ENCODE measurements at places on chromosomes 6 and 20. TPM values are rescaled to one million over a fixed set of nuclear protein-coding genes. Genes with fewer than 3 reads are reported as not detected.

DNA sequence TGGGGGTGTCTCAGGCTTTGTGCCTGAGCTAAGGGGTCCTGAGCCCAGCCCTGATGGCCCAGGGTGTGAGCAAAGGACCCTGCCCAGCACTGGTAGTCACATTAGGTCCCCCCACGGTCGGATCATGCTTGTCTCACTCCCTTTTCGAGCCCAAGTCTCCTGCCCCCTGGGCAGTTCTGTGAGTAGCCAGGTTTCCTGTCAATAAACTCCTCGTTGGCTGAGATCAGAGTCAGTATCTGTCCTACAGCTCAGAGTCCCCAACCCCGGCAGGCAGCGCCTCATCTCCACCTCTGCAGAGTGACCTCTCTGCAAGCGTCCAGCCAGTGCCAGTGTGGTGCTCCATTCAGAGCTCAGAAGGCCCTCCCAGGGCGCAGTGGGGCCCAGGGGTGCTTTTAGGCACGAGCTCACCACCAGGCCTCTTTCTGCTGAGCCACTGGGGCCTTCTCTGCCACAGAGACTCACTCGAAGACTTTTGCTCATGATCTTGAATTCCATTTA lies 93.7 kb upstream of the PMEPA1 start:
- DNase-seq, result peak; percentile 59
- H3K27ac ChIP-seq, result no peak overlapping the region
- H3K36me3 ChIP-seq, result no peaks in the 10 kb centered on the region
- no peak overlapping the region for H3K4me3 ChIP-seq
- no peaks in the 10 kb centered on the region for H3K4me1 ChIP-seq
- H3K27me3 ChIP-seq, result no peaks in the 10 kb centered on the region

GSTA3 gene
- not detected for total RNA-seq

GRCh38 chr6:14462566-14462965 lies 345.0 kb downstream of the CD83 start:
- H3K27me3 ChIP-seq, result no peaks in the 10 kb centered on the region
- DNase-seq, result no peak
- no peaks in the 10 kb centered on the region for H3K36me3 ChIP-seq
- no peak overlapping the region for H3K4me3 ChIP-seq
- no peak overlapping the region for H3K27ac ChIP-seq

GRCh38 chr20:49631856-49632418 lies 64.0 kb upstream of the PTGIS start:
- no peak for DNase-seq
- no peaks in the 10 kb centered on the region for H3K27me3 ChIP-seq
- H3K4me1 ChIP-seq, result no peaks in the 10 kb centered on the region
- no peak overlapping the region for H3K4me3 ChIP-seq

DNA sequence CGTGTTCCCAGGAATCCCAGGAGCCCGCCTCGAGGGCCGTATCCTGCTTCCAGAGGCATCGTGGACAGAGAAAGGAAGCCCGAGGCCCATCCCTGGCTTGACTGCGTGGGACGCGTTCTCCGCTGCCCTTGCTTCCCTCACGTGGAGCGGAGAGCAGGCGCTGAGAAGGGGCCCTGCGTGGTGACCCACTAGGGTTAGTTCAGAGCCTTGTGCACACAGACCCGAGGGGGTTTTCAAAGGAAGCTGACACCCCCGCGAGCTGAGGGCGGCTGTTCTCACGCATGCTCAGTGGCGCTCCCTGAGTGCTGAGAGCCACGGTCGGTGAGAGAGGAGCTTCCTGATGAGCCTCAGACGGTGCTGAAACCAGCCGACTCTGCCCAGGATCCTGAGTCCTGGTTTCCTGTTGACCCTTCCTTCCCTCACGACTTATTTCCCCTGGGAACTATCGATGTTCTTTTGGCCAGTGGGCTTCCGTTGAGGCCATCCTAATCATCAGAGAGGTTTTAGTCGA lies 28.9 kb upstream of the CCR6 start:
- H3K27ac ChIP-seq, result no peak overlapping the region
- H3K4me1 ChIP-seq, result no peaks in the 10 kb centered on the region
- H3K27me3 ChIP-seq, result no peaks in the 10 kb centered on the region
- DNase-seq, result no peak
- H3K36me3 ChIP-seq, result no peaks in the 10 kb centered on the region
- no peak overlapping the region for H3K4me3 ChIP-seq

DNA sequence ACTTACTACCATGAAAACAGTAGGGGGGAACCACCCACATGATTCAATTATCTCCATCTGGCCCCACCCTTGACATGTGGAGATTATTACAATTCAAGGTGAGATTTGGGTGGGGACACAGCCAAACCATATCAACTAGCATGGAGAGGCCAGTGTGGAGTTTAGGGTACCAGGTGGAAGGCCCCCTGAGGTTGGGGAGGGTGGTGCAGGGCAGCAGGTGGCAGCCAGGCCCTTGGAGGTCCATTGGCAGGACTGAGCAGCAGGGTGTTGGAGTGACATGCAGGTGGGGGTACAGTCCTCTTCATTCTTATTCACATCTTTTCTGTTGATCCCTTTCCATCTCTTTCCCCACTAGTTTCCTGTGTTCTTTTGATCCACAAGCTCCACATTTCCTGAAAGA lies 42.9 kb downstream of the PHACTR3 start:
- H3K27me3 ChIP-seq, result peaks cover 3% of the 10 kb centered on the region
- no peak overlapping the region for H3K27ac ChIP-seq
- H3K4me3 ChIP-seq, result no peak overlapping the region
- no peaks in the 10 kb centered on the region for H3K4me1 ChIP-seq

DNA sequence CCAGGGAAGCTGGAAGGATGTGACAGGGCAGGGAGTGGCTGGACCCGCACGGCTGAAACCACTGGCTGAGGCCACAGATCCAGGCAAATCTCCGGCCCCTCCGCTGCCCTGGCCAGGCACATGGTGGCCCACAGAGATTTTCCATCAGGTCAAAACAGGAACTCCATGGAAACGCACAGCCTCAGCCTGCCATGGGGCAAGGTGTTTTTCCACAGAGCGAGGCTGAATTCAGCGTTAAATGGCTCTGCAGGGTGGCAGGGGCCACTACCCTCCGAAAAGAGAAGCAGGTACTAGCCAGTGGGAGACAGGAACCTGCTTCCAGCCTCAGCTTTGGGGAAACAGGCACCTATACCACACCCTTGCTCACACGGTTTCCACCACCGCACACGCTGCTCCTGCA lies 53.1 kb downstream of the PREX1 start:
- H3K4me1 ChIP-seq, result no peaks in the 10 kb centered on the region
- no peaks in the 10 kb centered on the region for H3K36me3 ChIP-seq
- H3K27ac ChIP-seq, result no peak overlapping the region
- H3K4me3 ChIP-seq, result no peak overlapping the region

DNA sequence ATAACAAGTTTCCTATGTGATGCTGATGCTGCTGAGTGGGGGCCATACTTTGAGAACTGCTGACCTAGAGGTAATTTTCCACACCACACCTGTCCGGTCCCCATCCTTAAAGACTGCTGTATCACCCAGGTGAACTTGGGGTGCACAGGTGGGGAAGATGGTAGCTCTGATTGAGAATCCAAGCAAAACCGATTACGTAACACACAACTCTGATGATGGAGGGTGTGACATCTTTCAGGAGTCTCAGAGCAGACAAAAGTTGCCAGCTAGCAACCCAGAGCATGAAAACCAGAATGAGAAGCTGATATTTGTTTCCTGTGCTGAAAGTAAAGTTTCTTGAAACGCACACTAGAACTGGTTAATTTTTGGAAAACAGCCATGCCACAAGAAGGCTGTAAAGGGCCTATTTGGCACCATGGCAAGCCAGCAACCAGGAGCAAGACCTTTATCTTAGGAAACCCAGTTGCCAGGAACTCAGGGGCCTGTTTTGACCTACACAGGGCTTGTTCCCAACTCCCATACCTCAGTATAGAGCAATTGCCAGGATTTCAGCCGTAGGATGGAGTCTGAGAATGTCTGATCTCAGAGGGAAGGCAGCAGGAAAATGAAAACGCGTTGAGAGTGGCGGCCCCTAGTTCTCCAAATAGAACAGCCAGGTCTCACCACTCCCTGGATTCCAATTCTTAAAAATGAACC lies 21.6 kb upstream of the TBC1D7 start:
- no peak for DNase-seq
- peaks cover 2% of the 10 kb centered on the region for H3K4me1 ChIP-seq
- no peak overlapping the region for H3K27ac ChIP-seq
- no peaks in the 10 kb centered on the region for H3K36me3 ChIP-seq
- H3K4me3 ChIP-seq, result no peak overlapping the region

CST2 gene
- total RNA-seq, result not detected

- no peak overlapping the region for H3K4me3 ChIP-seq
- H3K27me3 ChIP-seq, result no peaks in the 10 kb centered on the region
- no peak for DNase-seq
- H3K36me3 ChIP-seq, result no peaks in the 10 kb centered on the region
Measured at GRCh38 chr6:154590756-154591155, 80.3 kb upstream of the CNKSR3 start.

GRCh38 chr20:14992153-14992552 lies 654.7 kb upstream of the FLRT3 start:
- no peak for DNase-seq
- no peak overlapping the region for H3K4me3 ChIP-seq
- no peaks in the 10 kb centered on the region for H3K4me1 ChIP-seq
- no peak overlapping the region for H3K27ac ChIP-seq
- no peaks in the 10 kb centered on the region for H3K27me3 ChIP-seq
- no peaks in the 10 kb centered on the region for H3K36me3 ChIP-seq

DNA sequence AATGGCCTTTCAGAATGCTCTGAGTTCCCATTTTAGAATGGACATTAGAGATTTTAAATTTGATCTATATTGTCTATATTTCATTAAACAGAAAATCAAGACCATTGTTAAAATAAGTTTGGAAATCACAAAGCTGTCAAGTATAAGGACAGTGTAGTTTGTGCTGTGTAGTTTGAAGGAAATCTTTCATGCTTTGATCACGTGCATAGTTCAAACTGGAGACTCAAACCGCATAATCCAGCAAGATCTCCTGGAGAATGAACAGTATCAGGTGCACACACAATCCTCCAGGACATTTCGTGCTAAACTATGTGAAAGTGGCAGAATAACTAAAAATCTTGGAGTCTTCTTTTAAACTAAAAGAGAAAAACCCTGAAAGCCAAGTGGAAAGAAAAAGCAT lies 60.8 kb upstream of the TBXT start:
- no peak overlapping the region for H3K27ac ChIP-seq
- H3K36me3 ChIP-seq, result no peaks in the 10 kb centered on the region
- H3K4me1 ChIP-seq, result peaks cover 1% of the 10 kb centered on the region
- no peaks in the 10 kb centered on the region for H3K27me3 ChIP-seq
- no peak overlapping the region for H3K4me3 ChIP-seq

GRCh38 chr20:50460608-50461267 lies 49.4 kb upstream of the PTPN1 start:
- no peak overlapping the region for H3K27ac ChIP-seq
- H3K4me3 ChIP-seq, result no peak overlapping the region
- DNase-seq, result peak; percentile 92

MTFR2 gene
- total RNA-seq, result 0.60 TPM

STX7 gene
- 80.7 TPM for total RNA-seq

Data from aorta (tissue), 5 donors.